AG08395 (cell line): ENCODE measurements at places on chromosomes 5 and 9.

DNA sequence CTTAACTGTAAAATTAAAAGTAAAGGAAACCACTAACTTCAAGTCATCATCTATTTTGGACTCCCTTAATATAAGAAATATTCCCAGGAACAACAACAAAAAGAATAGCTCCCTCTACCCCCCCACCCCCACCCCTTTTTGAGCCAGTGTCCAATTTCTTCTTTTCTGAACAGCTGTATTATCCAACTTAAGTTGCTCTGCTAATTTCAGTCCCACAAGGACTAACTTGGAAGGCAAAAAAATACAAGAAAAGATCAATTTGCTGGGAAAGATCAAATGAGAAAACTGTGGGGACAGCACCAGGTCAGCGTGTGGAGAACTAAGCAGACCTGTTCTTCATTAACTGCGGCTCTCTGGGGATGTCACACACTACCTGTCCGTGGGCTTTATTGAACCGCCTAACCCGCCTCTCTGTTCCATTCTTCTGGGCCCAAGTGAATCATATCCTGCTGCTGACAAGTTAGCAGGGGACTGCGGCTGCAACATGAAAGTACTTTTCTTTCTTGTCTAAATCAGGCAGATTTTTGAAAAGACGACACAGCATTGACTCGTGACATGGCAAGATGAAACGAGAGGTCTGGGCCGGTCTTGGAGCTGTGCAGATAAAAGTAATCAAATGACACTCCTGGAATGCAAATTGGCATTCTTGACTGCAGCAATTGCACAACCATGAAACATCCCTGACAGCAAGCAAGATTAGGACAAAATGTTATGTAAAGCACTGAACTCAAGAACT, 2.7 kb downstream of the BNC2 start:
- DNase-seq = peak; percentile 28

GRCh38 chr9:131728961-131729360, 10.9 kb downstream of the RAPGEF1 start:
- DNase-seq = no peak

GRCh38 chr5:173760461-173761177, 127.5 kb upstream of the CPEB4 start:
- no peak for DNase-seq

- no peak for DNase-seq
Measured at GRCh38 chr5:146878476-146879172, at the start of gene PPP2R2B. PPP2R2B (minus strand) TSS chr5:146878757.

- DNase-seq = peak; percentile 88
Measured at GRCh38 chr9:36101916-36102741, 34.4 kb upstream of the GLIPR2 start.

DNA sequence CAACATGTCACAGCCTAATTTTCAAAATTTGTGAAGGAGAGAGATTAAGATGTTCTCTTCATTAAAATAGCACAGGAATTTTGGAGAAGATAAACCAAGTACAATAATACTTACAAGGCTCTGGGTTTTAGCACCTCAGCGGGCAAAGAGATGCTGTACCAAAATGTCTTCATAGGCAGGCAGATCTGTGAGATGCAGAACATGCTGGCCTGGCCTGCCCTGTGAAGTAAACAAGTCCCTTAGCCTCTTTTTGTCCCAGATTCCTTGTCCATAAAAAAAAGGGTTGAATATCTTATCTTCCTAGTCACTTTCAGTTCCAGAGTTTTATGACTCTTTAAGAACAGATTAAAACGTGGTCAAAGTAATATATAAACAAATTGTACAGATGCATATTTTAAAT, 53.0 kb upstream of the C6 start:
- DNase-seq = no peak

- DNase-seq = no peak
Measured at GRCh38 chr9:14399756-14400657, 86.1 kb upstream of the NFIB start.

DNA sequence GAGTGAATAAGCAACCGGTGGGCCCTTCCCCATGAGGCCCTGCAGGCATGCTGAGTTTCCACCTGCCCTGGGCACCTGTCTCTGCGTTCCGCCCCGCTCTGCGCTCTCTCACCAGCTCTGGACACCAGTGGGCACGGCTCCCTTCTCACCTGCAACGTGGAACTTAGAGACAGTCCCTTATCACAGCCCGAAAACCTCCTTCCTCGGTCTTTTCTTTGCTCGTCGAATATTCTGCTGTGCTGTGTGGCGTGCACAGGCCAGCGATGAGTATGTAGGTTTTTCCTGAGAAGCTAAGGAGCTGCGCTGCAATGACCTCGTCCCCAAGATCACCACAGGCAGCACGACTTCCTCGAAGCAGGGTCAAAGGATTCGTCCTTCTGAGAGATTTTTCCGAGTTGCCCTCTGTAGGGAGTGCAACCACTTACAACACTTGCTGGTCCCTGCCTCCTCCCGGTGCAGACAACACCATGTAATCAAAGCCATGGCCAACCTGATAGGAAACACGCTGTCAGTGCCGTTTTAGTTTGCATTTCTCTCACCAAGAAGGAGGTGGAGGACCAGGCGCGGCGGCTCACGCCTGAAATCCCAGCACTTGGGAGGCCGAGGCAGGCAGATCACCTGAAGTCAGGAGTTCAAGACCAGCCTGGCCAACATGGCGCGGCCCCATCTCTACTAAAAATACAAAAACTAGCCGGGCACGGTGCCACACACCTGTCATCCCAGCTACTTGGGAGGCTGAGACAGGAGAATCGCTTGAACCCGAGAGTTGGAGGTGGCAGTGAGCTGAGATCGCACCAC, 27.2 kb upstream of the NOTCH1 start:
- DNase-seq = no peak

DNA sequence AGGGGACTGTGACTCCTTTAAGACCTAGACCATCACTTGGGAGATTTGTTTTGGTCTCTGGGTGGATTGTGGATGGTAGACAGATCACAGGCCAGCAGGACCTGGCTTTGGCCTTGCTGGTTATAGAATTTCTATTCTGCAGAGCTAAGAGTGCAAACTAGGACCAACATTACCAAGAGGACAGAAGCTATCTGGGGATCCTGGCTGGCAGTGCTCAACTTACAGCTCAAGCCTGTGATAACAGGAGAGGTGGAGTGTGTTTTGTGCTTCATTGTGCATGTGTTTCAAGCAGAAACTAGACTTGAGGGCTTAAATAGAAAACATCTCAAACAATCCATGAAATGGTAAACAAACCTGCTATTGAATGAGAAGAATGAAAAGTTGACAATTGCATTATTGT, 106.7 kb downstream of the ZNF462 start:
- no peak for DNase-seq

DNA sequence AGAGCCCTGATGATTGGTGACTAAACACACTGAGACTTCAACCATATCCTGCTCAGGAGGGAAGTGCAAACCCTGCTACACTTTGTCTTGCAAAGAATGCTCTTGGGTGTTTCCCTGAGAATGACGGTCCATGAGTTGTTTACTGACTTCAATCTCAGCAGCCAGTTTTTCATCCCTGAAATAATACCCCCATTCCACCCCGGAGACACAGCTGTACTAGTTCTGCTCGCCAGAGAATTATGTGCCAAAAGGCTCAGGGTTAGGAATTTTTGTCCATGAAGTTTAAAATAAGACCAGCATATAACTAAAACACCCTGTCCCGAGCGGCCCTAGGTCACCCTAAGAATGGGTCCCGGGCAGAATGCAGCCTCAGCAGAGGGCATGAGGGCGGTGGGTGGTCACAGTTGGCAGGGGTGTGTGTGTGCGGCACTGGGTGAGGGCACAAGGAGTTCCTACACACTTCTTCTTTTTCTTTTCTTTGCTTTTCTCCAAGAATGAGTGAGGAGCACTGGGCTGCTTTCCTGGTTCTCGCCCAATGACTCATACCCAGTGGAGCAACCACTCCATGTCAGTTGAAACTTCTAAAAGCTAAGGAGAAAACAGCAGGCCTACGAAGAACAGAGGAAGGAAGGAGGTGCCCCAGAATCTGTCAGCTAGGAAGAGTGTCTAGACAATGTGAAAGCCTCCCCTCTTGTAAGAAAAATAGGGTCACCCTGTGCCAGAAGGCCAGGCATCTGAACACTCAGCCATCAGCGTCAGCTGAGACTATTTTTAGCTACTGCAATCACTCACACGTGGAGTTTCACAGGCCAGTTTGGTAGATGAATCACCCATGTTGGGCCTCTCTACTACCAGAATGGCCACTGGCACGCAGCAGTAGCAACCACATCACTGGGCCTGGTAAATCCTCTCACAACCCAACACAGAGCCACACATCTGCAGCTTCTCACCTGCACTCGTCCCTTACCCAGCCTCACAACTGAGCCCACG, 105.9 kb downstream of the DPYSL3 start:
- peak; percentile 92 for DNase-seq

DNA sequence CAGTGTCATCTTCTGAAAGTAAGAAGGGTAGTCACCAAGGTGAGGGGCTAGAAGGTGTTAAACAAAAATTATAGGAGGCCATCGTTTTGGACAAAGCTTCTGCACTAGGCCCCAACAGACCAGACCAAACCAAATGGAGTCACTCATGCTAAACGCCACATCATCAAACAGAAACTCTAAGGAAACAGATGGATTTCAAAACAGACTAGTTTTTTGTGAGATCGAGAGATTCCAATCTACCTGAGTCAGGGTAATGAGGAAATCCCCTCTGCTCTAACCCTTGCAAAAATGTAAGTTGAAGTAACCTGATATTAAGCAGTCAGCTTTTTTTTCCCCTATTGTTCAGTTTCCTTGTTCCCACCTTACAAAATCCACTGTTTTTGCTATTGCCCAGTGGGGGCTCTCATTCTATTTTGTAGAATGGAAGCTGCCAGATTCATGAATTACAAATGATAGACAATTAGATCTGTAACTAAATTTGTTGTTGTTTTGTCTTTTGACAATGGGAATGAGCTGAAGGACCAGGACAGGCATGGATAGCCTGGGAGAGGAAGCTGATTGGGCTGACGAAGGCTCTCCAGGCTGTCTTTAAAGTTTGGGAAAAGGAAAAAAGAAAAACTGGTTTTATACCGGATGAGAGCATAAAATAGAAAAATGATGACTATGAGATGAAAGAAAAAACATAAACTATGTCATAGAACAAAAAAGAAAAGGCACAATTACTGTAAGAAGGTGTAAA, 94.7 kb upstream of the ADAMTSL1 start:
- DNase-seq = no peak

DNA sequence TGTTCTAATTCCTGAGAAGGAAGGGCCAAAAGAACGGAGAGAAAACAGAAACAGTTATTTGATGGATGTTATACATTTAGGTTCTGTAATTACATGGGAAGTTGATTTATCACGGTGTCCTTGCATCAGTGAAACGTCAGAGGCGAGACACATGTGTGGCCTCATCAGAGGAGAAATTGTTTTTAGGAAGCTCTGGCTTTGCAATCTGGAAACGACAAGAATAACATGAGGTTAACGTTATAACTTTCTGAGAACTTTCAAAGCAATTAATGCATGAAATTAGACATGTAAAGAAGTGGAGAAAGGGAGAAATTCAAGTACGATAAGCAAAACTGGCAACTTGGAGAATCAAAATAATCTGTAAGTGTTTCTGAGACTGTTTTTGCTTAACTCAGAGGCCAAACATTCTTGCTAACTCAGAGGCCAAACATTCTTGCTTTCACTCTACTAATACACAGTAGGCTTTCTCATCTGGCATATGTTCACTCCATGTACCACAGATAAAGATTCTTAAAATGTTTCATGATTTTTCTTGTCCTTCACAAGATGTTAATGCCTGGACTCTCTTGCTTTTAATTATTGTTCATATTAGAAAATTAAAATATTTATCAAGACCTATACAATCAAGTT, 933.0 kb downstream of the TLE4 start:
- no peak for DNase-seq

DNA sequence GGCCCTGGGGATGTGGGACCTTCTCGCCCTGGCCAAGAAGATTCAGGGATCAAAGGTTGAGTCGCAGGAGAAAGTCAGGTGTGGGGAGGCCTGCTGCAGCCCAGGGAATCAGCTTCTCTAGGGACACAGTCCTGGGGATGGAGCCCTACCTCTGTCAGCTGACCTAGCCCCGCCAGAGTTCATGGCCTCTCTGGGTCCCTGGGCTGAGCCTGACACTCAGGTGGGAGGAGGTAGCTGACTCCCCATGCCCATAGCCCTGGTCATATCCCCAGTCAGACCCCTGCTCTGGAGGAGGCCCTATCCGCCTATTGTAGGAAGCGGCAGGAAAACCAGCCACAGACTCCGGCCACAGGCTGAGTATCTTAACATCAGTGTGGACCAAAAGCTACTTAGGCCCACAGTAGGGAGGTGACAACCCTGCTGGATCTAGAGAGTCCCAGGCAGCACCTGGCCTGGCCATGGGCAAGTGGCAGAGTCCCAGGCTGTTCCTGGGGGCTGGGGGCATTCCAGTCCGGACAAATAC, 15.0 kb upstream of the MRNIP start:
- DNase-seq = no peak

- no peak for DNase-seq
Measured at GRCh38 chr9:994005-994404, 17.6 kb downstream of the DMRT3 start.

- DNase-seq = no peak
Measured at GRCh38 chr5:95782181-95782580, 40.3 kb downstream of the GLRX start.

GRCh38 chr5:94072116-94072515, 330.7 kb upstream of the POU5F2 start:
- no peak for DNase-seq

GRCh38 chr9:97761056-97761598, 64.0 kb upstream of the XPA start:
- no peak for DNase-seq

DNA sequence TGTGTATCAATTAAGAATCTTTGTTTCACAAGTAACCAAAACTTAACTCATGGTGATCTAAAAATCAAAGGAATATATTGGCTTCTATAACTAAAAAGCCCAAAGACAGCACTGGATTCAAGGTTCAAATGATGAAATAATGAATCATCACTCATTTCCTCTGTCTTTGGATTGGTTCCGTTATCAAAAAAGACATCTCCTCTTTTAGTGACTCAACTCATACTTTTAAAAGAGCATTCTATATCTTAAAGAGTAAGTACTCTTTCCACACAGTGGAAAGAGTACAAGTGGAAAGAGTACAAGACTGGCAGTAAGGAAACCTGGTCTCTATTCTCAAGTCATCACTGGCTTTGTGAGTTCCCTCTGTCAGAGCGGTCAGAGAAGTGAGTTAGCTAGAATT, 141.4 kb upstream of the NMUR2 start:
- no peak for DNase-seq

DNA sequence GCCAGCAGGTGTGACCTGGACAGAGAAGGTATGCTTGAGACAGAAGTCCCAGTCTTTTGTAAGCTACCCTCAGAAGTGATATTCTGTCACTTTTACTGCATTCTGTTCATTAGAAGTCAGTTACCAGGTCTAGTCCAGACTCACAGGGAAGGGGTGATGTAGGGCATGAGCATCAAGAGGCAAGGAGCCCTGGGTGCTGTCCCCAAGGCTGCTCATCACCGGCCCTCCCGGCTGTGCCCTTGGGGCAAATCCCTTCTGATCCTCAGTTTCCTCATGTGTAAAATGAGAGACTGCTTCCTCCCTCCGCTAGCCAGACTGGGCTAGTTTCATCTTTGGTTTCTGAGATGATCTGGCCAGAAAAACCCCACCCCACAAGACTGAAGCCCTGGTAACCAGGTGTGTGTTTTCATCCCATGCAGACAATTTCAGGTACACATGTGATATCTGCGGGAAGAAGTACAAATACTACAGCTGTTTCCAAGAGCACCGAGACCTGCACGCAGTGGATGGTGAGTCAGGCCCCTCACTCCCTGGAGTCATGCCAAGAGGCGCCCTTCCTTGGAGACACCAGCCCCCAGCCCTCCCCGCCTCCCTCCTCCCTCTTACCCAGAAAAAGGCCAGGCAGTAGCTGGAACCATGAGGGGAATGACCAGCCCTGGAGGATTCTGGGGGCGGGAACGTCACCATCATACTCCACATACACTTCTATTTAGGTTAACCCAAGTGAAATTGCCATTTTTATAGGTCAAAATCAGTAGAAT, 71.0 kb downstream of the AMBP start:
- DNase-seq = no peak
